ENCODE measurements at places on chromosomes 12 and 14.

DNA sequence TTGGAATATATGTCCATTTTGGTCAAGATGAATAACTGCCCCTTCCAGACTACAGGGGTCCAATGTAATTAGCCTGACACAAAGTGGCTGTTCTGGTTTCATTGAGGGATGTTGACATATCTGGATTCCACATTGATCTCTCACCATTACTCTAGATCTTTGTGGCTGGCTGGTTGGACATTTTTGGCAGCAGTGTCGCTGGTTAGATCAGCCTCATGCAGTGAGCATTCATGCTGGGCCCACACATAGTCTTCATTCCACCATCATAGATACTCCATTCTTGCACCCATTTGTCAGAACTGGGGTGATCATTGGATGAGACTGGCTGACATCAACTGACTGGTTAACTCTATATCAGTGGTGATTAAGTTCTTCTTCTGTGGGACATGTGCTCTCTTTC, 74.4 kb downstream of the MGST1 start:
- no peak for DNase-seq

GRCh38 chr14:23828616-23829015, 125.0 kb upstream of the DHRS4 start:
- no peak for DNase-seq

DNA sequence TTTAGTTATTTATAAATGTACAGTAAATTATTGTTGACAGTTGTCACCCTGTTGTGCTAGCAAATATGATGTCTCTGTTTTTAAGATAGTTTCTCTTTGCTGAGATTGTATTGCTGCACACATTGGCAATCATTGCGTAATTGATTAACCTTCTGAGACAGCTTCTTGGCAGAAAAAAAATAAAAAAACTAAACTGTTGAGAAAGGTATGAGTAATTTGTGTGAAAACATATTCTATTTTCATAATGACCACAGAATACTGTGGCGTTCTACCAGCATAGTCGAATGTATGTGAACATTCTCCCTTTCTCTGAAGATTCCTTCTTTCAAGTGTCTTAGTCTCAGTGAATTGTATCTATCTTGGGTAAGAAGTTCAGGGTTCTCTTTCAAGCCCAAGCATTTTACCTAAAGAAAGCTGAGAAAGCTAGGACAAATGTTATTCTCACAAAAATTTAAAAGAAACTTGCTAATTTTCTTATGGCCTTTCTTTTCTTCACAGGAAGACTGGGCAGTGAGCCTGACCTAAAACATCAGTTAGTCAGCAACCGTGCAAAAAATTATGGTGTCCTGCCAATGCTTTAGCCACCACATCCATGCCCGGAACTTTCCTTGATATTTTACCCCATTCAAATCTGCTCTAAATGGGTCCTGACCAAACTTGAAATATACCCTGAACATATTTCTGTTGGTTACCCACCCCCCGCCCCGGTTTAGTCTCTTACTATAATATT, 69.0 kb upstream of the REP15 start:
- no peak for DNase-seq

DNA sequence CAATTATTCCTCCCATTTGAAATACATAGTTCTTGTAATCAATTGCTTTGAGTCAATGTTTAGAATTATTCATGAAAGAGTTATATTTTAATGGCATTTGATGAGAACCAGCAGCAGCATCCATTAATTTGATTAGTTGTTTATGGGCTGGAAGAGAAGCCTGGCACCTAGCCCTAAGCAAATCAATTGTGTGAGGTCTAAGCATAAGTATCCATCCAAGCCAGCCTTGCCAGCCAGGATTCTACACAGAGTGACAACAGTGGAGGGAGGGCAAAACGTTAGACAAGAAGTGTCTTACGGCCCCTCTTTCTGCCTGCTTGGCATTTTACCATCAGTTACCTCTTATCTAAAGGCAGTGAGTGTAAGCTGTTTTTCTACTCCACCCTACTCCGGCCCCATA, 478.5 kb downstream of the NELL2 start:
- no peak for DNase-seq

- DNase-seq: no peak
Measured at GRCh38 chr12:51475543-51475942, 50.9 kb downstream of the SLC4A8 start.

DNA sequence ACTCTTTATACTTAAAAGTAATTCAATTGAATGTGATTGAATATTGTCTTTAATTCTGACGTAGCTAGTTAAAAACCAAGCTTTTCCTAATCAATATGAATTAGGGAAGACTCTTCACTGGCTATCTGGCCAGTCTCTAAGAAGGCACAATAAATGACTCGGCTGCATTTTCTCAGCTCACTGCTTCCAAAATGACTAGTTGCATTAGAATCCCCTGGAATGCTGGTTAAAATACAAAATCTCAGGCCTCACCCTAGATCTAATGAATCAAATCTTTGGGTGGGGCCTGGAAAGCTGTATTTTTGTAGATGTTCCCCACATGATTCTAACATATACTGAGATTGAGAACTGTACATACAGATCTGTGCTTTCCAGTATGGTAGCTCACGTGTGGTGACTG, 242.1 kb downstream of the CHST11 start:
- no peak for DNase-seq

DNA sequence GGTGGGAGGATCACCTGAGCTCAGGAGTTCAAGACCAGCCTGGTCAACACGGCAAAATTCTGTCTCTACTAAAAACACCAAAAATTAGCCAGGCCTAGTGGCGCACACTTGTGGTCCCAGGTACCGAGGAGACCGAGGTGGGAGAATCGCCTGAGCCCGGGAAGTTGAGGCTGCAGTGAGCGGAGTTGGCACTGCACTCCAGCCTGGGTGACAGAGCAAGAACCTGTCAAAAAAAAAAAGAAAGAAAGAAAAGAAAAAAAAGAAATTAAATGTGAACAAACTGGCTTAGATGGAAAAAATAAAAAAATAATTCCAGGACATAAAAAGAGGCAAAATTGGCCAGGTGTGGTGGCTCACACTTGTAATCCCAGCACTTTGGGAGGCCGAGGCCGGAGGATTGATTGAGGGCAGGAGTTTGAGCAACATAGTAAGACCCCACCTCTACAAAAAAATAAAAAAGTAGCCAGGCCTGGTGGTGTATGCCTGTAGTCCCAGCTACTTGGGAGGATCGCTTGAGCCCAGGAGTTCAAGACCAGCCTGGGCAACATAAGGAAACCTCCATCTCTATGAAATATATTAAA, 3.5 kb downstream of the TMEM119 start:
- DNase-seq: no peak

- DNase-seq: no peak
Measured at GRCh38 chr12:12017798-12018197, 52.9 kb upstream of the BCL2L14 start.

- DNase-seq: peak; percentile 60
Measured at GRCh38 chr14:67837011-67837624, 17.5 kb downstream of the RAD51B start.

GRCh38 chr14:60163693-60164092, 1.5 kb downstream of the DHRS7 start:
- no peak for DNase-seq

DNA sequence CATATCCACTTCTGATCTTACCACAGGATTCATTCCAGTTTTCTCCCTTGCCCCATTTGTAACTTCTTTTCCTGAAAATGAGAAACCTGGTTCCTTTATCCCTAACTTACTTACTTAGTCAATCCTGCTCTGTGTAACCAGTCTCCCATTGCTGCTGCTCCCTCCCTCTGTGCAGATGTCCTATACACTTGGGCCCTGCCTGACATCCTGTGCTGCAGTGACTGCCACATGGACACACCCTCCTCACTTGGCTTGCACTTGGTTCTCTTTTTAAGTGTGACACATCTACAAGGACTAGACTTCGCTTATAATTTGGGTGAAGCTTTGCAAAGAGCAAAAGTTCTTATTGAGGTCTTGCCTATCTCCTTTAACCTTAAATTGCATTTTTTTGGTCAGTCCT, 51.4 kb downstream of the FGD4 start:
- DNase-seq: no peak

DNA sequence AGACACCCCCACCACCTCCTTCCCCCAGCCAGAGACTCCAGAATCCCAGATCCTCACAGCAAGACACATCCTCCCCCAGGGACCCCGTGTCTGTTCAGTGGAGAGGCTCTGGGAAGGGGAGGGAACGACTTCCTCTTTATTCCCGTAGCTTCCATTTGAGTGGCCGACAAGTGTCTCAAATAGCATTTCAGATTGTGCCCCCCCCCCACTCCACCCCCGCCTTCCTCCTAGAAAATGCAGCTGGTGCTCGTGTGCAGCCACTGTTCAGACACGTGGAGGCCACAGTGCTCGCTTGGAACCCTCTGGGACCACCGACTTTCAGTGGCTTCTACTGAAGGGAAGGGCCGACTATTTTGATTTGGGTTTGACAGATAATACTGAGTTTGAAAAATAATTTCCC, 14.3 kb downstream of the PPP2R5C start:
- no peak for DNase-seq

GRCh38 chr14:71753126-71753830, 179.0 kb upstream of the RGS6 start:
- DNase-seq: peak; percentile 67

DNA sequence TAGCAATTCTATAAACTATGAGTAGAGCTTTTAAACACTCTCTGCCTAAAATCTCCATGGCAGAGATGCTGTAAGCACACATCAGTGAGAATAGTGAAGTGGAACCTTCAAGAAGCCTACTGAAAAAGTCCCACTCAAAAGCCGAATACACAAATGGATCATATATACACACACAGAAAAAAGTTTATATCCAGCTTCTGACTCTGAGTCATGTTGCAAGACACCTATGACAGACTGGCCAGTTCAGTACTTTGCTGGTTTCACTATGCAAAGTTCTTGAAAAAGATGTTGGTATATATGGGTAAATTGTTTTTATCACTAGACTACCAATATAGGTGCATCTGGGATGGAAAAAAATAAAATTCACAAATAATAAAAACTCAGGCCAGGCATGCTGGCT, 126.1 kb downstream of the KCNK10 start:
- DNase-seq: no peak

GRCh38 chr14:81062816-81063215, 107.4 kb downstream of the TSHR start:
- DNase-seq: peak; percentile 33

GRCh38 chr12:52965337-52965731, 16.4 kb downstream of the KRT18 start:
- no peak for DNase-seq

GRCh38 chr12:47249719-47250357, 170.1 kb upstream of the AMIGO2 start:
- DNase-seq: no peak

Measured in RPMI8226 (cell line).